ENCODE measurements at places on chromosomes 12 and 14.
A peak's percentile ranks its signal among the peaks of the same experiment; 100 is the strongest.

- DNase-seq: no peak
These were observed 175.8 kb upstream of the PRMT8 start for GRCh38 chr12:3315201-3315661.

DNA sequence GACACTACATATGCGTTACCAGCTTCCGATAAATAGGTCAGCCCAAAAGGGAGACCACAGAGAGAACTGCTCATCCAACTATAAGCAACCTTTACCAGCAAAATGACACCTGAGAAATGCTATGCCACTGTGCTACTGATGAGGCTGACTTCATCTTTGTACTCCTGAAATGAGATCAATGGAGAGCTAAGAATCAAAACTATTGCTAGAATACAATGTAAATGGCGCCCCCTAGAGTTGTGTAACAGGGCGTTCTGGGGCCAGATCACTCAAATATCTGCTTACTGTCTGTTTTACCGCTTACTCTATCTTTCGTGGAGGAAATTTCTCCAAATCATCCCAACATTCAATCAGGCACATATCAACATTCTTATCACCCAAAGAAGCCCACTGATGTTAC lies 4.6 kb downstream of the ZNF384 start:
- no peak for DNase-seq

DNA sequence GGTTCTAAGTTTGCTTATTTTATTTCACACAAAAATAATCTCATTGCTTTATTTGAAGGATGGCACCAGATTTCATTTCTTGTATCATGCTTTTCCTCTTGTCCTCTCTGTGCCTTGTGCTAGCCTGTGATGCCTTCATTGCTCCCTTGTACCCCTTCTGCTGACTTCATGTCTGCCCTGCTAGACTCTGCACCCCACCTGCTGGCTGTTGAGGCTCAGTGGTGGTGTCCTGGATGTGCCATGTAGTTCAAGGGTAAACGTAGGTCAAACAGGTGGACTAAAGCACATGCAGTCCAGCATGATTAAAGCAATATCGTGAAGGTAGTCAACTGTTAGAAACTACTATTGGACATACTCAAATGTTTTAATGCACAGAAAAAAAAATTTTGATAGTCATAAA lies 21.6 kb downstream of the MRPS35 start:
- DNase-seq: no peak

GRCh38 chr12:111408686-111409402 lies 3.1 kb downstream of the SH2B3 start:
- DNase-seq: no peak

DNA sequence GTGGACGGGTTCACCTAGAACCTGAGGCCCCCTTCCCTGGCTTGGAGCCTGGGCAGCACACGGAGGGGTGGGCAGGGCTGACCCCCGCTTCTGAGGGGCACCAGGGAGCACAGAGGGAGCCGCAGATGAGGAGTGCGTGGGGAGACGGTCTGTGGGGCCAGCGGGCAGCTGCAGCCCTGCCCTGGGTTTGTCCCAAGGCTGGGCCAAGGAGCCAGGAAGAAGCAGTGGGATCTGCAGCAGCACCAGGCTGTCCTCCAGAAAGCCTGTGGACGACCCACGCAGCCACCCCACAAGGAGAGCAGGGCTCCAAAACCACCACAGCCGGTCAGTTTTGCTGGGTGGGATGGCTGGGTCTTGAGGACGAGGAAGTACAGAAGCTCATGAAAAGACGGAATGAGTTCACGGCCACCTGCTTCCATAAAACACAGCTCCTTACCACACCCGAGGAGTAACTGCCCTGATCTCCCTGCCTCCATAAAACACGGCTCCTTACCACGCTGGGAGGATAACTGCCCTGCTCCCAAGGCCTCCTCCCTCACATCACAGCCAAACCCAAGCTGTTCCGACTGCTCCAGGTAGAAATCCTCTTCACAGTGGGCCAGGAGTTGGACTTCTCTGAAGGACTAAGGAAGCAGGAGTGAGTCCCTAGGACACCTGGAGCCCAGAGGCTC lies 9.9 kb upstream of the GOLGA3 start:
- DNase-seq: no peak

GRCh38 chr12:29882846-29883245 lies 99.1 kb upstream of the TMTC1 start:
- DNase-seq: no peak

GRCh38 chr14:55272387-55272786 lies 1.2 kb downstream of the FBXO34 start:
- DNase-seq: no peak

- DNase-seq: no peak
These were observed 417.7 kb downstream of the TMEM121 start for GRCh38 chr14:105943973-105944602.

- DNase-seq: no peak
These were observed 109.3 kb upstream of the ETV6 start for GRCh38 chr12:11540156-11540555.

DNA sequence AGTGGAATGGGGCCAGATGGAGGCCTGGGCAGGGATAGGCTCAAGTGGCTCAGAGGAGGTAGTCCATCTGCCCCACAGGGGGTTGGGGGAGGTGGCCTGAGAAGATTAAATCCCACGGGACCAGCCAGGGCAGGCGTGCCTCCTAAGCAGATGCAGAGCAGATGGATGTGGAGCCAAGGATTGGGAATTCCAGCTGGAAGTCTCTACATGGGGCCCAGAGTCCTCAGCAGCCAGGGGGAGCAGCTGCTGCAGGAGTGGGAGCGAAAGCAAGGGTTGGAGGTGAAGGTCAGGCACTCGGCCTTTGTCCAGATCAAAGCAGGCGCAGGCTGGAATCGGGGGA lies 42.4 kb upstream of the VRK1 start:
- no peak for DNase-seq

DNA sequence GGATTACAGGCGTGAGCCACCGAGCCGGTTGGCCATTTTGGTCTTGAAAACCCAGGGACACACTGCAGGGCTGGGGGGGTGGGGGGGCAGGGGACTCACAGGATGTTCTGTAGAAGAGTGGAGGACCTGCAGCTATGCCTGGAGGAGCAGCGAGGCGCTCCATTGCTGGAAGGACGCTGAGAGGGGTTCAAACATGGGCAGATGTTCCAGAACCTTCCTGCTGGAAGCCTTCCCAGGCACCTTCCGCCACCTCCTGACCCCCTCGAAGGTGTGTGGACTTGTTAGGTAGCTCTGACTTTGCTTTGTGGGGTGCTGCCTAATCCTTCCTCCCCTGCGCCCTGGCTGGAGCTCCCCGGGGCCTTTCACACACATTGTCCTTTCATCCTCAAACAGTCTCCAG lies 19.6 kb upstream of the PPP1R13B start:
- no peak for DNase-seq

DNA sequence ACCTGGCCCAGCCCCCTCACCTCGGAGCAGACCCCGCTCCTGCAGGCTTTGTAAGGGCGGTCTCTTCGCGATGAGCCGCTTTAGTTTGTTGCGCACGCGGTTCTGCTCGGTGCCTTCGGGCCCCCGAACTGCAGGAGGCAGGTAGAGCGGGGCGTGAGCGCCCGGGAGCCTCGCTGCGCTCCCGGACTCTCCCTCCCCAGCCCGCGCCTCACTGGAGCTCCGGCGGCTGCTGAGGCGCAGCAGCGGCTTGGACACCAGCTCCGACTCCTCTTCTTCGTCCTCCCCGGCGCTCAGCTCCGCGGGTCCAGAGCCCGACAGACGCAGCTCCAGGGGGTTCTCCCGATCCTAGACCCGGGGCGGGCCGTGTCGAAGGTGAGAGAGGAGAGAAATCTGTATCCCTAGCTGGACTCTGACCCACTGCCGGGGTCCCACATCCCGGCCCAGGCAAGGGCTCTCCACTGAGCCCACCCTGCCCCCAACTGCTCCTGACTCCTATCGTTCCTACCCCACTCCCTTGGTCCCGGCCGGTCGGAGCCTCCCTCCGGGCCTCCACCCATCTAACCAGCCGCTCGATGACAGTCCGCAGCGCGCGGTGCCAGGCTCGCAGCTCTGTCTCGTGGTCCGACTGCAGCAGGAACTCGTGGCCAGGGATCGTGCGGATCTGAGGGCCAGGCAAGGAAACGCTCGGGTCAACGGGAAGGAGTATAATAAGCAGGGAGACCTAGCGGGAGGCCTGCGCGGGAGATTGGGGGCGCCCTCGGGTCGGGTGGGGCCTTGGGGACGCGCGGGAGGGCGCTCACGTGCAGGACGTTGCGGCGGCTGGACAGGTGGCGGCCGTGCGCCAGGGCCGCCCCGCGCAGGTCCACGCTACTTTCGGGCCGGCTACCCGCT lies 4.2 kb downstream of the ARHGAP9 start:
- no peak for DNase-seq

- peak; percentile 12 for DNase-seq
These were observed 1.2 kb downstream of the PELI2 start for GRCh38 chr14:56119201-56119981.

DNA sequence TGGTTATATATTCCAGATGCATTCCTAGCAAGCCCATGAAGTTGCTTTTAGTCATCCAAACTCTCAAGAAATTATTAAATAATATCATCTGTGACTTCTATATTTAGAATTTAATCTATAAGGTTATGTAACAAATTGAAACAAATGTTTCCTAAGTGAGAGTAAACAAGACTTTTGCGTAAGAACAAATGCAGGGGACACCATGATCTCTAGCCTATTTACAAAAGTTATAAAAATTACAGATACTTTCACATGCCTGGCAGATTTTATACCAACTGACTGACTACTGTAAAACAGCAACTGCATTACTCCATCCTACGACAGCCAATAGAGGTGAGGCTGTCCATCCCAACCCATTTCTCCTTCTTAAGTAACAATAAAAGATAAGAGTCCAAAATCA lies 20.4 kb upstream of the DIO2 start:
- DNase-seq: no peak

- DNase-seq: no peak
These were observed 14.8 kb downstream of the GDF11 start for GRCh38 chr12:55757701-55758100.

- DNase-seq: no peak
These were observed 41.6 kb downstream of the UBE3B start for GRCh38 chr12:109518820-109519665.

GRCh38 chr12:132451172-132451835 lies 38.6 kb upstream of the FBRSL1 start:
- no peak for DNase-seq

GRCh38 chr12:2628401-2628800 lies 166.4 kb upstream of the FKBP4 start:
- no peak for DNase-seq

DNA sequence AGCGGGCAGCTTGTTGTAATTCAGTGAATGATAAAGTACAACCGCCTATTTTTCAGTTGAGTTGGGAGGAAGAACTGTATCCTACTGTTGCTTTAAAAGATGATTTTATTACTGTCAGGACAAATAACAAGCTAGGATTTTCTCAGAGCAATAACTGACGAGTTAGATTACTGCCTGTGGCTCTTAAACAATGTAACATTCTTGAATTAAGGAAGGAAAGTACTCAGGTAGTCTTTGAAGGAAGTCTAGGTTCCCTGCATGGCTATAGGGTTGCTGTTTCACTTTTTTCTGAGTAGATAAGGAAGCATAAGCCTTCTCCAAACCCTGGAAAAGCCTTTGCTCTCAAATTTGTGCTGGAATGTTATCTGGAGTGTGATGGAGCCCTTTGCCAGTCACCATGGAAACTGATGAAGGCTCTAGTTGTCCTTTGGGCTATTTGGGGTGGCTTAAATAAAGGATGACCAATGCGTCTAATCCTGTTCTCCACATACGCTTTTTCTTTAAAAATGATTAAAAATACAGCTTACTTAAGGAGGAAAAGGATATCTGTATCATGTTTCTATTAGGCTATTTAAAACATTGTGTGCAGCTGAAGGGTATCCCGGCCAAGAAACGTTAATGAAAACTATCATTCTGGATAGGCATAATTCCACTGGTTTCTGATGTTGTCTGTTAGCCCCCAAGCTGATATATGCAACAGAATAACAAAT lies 17.7 kb downstream of the NUBPL start:
- DNase-seq: no peak

DNA sequence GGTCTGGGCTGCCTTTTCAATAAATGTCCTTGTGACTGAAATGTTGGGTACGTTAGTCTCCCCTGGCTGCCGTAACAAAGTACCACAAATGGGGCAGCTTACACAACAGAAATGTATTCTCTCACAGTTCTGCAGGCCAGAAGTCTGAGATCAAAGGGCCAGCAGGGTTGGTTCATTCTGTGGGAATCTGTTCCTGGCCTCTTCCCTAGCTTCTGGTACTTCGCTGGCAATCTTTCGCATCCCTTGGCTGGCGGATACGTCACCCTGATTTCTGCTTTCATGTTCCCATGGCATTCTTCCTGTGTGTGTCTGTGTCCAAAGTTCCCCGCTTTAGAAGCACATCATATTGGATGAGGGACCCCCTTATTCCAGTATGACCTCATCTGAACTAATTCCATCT lies 95.8 kb upstream of the NCOR2 start:
- no peak for DNase-seq

DNA sequence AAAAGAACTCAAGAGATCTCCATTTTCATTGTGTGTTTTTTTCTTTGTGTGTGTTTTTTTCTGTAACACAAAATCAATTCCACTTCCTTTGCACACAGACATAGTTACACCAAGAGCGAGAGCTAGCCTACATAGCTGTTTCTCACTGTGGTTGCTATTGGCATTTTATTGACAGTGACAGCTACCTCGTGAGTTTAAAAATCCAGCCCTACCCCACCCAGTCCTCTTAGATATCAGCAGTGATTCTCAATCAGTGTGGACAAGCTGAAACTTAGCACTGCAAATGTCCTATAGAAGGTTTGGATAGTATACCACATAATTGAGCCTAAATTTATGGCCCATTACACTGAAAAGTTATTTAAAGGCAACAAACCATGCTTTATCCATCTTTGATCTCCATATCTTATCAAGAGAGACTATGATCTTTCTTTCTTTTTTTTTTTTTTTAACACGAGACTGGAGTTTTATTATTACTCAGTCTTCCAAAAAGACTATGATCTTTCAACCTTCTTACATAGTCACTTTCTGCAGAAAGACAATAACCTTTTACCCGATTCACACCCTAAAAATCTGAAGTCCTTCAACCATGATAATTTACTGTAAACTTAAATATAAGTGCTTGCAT lies 46.8 kb downstream of the ATP2B1 start:
- DNase-seq: no peak

- no peak for DNase-seq
These were observed 413.4 kb upstream of the USP15 start for GRCh38 chr12:61846765-61847164.

DNA sequence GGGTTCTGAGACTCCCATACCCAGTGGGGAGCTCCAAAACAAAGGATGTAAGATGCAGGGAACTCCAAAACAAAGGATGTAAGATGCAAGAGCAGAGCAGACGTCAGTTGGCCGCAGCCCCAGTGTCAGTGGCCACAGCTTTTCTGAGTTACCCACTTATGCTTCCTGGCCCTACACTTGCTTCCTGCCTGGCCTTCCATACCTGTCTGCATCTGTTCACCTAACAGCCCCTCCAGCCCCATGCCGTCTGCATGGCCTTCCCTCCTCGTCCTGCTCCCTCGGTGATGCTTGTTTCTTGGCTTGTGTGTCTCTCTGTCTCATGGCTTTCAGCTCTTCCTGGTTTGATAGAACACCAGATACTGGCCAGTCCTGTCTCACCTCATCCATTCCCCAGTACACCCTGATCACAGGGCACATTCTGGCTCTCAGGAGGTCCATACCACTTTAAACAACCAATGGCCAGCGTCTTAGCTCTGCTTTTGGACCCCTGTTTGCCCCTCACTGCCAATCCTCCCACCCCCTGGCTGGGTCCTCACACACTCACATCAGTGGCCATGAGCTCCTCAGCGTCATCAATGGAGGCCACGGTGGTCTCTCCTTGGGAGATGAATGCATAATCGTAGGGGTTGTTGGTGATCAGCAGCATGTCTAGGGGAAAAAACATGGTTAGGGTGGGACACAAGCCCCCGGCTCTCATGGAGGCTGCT lies 5.3 kb downstream of the MYH7 start:
- no peak for DNase-seq
